ENCODE measurements at places on chromosomes 1 and 21.

DNA sequence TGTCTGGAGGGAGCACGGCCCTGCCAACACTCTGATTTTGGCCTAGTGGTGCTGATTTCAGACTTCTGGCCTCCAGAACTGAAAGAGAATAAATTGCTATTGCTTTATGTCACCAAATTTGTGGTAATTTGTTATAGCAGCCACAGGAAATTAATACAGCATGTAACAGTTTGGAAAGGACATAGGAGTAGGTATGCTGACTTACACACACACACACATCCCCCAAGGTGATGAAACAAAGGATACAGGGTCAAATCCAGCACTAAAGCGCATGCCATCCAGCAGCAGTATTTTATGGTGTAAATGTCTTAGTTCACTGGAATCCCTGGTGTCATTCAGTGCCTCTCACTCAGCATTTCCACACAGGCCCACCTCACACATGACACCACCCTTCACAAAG, 72.2 kb upstream of the MAN1A2 start:
- DNase-seq = no peak

GRCh38 chr1:39238476-39238875, 34.0 kb downstream of the MACF1 start:
- no peak for DNase-seq

DNA sequence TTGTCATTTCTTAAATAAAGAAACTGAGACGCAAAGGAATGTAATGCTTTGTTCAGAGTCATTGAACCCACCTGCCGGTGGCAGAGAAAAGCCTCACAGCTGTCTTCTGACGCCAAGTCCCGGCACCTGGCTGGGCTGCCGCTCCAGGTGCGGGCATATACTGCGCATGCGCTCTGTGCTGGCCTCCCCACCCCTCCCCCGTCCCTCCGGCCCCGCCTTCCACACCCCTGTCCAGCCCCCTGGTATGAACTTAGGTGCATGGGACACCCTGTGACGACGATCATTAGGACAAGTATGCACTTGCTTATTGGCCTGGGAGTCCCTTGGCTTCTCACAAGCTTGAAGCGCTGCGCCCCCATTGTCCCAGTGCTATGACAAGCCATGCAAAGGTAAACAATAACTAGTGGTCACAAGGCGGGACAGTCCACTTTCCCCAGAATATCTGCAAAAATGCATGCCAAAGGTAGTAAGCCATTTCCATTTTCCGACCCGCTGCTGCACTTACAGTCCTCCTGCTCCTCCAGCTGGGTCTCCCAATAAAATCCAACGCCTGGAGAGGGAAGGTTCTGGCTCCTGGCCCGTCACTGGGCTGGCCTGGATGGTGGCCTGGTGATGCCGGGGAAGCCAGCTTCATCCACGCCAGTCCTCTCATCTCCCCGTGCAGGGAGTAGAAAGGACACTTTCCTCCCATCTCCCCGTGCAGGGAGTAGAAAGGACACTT, 100.4 kb downstream of the PSMG1 start:
- no peak for DNase-seq

GRCh38 chr1:42328916-42329496, 6.0 kb downstream of the FOXJ3 start:
- DNase-seq = no peak

DNA sequence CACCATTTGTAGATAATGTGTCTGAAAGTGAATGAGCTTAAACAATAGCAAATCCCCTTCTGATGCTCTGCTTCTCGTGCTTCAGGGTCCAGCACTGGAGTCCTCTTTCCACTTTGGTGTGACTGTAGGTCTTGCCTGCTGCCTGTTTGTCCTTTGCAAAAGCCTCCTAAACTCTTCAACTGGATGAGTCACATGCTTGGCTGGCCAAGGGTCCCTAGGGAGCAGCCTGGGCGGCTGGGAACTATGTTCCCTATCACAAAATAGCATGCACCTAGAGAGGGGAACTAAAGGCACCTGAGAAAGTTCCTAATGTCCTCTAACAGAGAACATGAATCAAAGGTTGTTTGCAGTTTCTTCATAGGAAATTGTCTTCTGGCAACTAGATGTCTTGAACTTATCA, 607.2 kb upstream of the PLXNA2 start:
- DNase-seq = no peak

GRCh38 chr1:151047925-151048644, 534 bp downstream of the C1orf56 start:
- DNase-seq = no peak

- no peak for DNase-seq
Measured at GRCh38 chr1:231990388-231990787, 363.8 kb downstream of the DISC1 start.

GRCh38 chr21:31201548-31201947, 142.5 kb downstream of the TIAM1 start:
- DNase-seq = no peak

DNA sequence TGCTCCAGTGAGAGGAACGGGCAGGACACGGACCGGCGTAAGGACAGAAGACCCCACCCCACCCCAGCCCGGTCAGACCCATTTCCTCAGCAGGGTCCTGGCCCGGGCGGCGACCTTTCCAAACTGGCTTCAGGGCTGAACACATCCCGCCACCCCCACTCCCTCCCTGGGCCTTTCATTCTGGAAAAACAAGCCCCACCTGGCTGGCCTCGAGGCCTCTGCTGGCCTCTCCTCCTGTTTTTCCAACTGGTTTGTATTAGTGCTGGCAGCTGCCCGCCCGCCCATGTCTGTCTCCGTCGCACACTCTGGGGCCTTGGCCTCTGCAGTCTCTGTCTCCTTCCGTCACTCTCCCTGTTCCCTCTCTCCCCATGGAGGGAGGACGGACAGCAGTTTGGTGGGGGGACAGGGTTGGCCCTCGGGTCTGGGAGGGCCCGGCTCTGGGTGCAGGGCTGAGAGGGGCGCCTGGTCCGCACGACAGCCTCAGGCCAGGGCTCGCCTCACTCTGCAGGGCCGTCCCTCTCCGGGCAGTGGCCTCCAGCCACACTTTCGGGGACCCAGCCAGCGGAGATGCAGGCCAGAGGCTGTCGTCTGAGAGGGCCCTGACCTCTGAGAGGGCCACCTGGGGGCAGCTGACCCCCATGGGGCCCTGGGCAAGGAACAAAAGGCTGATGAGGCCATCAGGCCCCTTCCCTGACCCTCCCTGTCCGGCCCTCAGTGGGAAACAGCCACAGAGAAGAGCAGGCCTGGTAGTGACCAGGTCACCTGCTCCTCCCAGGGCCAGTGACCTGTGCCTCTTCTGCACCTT, 1.5 kb upstream of the MXRA8 start:
- no peak for DNase-seq

GRCh38 chr1:169849346-169850022, 44.2 kb downstream of the SCYL3 start:
- no peak for DNase-seq

DNA sequence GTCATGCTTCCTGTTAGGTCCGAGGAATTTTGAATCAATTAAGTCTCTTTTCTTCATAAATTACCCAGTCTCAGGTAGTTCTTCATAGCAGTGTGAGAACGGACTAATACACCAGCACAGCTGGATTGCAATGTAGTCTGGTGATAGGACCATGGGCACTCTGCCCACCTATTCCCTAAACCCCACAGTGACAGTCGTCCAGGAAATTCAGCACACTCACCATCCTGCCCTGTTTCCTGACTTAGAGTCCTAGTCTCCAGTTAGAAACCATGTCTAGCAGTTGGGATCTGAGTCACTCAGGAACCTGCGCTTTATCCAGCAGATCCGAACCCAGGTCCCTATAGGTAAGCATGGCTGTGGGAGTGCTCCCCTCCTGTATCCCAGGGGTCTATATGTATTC, 149.3 kb upstream of the TNR start:
- no peak for DNase-seq

DNA sequence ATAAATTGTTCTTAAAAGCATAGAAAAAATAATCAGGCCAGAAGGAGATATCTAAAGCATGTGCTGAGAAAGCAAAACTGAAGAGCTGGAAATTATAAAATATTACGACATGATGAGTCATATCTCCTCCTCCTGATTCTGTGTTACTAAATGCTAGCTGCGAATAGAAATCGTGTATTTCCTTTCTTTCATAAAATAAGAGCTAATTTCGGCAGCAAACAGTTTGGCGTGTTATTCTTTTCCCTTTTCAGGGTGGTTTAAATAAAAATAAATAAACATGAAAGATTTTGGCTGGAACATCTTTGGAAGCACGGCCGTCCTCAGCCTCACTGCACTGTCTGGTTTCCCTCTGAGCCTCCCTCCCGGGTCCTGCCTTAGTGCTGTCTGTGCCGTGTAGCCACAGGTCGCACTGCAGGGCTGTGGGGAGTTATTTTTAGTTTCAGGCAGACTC, 56.0 kb downstream of the ADARB1 start:
- no peak for DNase-seq

GRCh38 chr1:156627313-156627880, 8.2 kb downstream of the HAPLN2 start:
- DNase-seq = no peak

- no peak for DNase-seq
Measured at GRCh38 chr21:38993561-38993960, 187.8 kb downstream of the ETS2 start.

- DNase-seq = no peak
Measured at GRCh38 chr1:11527541-11528452, 48.8 kb downstream of the DISP3 start.

- DNase-seq = no peak
Measured at GRCh38 chr1:53359934-53360276, 32.0 kb upstream of the LRP8 start.

- DNase-seq = no peak
Measured at GRCh38 chr1:168583571-168583970, 7.2 kb downstream of the XCL1 start.

GRCh38 chr1:107807405-107807804, 157.6 kb downstream of the VAV3 start:
- no peak for DNase-seq

DNA sequence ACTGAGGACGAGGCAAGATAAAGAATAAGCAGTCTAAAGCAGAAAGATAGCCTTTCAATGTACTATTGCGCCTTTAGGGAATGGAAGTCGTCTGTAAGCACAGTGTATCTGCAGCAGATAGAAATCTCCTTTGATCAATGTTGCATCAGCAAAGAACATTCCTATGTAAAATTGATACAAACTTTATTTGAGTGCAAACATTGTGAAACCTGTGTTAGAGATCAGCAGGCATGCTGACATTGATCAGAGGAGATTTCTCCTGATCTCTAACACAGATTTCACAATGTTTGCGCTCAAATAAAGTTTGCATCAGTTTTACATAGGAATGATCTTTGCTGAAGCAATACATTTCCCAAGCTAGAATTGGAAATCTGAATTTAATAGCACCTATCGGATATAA, 1446.8 kb downstream of the MRPL39 start:
- DNase-seq = no peak

GRCh38 chr1:89942825-89943658, 51.9 kb upstream of the ZNF326 start:
- DNase-seq = no peak

DNA sequence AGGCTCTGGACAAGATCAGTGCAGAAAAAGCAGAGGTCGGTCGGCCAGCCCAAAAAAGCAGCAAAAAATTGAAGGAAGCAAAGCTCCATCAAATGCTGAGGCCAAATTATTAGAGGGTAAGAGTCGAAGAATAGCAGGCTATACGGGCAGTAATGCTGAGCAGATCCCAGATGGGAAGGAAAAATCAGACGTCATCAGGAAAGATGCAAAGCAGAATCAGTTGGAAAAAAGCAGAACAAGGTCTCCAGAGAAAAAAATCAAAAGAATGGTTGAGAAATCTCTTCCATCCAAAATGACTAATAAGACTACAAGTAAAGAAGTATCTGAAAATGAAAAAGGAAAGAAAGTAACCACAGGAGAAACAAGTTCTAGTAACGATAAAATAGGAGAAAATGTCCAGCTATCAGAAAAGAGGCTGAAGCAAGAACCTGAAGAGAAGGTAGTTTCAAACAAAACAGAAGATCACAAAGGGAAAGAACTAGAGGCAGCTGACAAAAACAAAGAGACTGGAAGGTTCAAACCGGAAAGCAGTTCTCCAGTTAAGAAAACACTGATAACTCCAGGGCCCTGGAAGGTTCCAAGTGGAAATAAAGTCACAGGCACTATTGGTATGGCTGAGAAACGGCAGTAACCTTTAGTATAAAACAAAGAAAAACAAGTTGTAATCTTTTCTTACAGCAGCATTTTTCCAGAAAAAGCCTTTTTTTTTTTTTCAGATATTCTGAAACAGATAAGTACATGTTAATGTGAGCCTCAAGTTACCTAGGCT, 75.7 kb downstream of the PHTF1 start:
- DNase-seq = no peak

DNA sequence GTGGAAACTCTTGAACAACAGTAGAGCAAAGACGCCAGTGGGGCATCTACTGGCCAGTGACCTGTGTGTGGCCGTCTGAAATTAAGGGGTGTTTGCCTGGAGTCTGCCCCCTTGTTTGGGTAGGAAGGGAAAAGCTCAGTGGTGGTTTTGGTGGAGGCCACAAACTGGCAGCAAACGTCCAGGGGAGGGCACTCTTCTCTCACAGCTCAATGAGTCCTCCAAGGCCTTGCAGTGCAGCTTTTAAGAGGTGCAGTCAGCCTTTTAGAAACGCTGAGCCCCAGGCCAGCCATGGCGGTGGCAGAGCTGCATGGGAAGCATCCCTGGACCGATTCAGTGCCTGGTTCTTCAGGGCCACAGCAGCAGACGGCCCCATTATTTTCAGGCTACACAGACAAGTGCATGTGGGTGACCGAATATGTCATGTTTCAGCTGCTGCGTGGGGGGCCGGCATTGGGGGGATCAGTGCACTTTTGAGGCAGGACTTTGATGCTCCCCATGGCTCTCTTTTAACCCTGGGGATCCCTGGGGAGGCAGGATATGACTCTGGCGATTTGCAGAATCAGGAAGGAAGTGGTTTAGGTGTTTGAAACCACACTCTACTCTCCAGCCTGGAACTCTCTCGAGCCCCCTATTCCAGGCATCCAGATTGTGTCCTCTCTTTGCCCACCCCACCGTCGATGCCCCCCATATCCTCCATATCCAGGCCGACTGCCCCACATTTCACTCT, 414.0 kb downstream of the PRDM2 start:
- DNase-seq = no peak

DNA sequence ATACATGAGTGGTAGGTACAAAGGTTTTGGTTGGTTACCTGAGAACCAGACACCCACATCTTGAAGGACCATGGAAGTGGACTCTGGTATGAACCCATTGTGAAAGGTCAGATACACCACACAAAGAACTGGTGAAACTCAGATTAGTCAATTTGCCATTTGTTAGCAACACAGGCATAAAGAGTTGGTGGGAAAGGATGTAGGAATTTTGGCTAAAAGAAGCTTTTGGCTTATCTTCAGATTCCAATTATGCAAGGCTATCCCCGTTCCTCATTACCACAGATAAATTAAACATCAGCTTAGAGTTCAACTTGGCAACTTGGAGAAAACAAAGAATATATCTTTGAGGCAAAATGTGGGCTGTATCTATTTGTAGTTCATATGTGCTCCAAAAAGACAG, 87.0 kb upstream of the IRF2BP2 start:
- no peak for DNase-seq

DNA sequence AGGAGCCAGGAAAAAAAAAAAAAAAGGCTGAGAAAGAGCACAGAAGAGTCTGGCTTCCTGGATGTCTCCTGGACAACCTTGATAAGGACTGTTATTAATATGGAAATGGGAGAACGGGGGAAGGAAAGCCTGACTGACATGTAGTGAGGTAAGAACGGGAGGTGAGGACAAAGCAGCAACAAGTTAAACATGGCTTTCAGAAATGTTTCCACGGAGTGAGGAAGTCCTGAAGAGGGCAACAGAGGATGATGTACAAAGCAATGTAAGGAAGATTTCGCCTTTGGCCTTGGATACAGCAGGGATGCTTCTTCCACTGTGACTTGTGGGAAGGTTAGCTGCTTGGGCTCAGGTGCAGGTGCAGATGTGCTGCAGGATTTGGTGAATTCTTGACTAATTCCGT, 11.9 kb upstream of the NIBAN1 start:
- no peak for DNase-seq

GRCh38 chr1:245188403-245188802, 33.6 kb downstream of the KIF26B start:
- DNase-seq = no peak
